ENCODE measurements at places on chromosomes 5 and 9.

- DNase-seq, result no peak
These were observed 19.4 kb downstream of the USP20 start for GRCh38 chr9:129854588-129855110.

- no peak for DNase-seq
These were observed 147.1 kb downstream of the RXRA start for GRCh38 chr9:134473141-134474054.

GRCh38 chr5:170426149-170426767 lies 37.1 kb upstream of the KCNMB1 start:
- no peak for DNase-seq

GRCh38 chr9:127233550-127233949 lies 31.0 kb upstream of the GARNL3 start:
- DNase-seq, result no peak

- DNase-seq, result no peak
These were observed 37.8 kb upstream of the ATP6V1G1 start for GRCh38 chr9:114549697-114550330.
